Foreskin keratinocyte (primary cell): ENCODE measurements at places on chromosomes 16 and 17. TPM values are rescaled to one million over a fixed set of nuclear protein-coding genes. Genes with fewer than 3 reads are reported as not detected.

C17orf78 gene
- total RNA-seq: not detected in 2 replicates

CDH13 gene
- 88.5 and 93.3 TPM in 2 replicates for total RNA-seq

- DNase-seq: no peak
Observed at GRCh38 chr16:65476448-65476955, 354.6 kb upstream of the CDH11 start.

GRCh38 chr17:56863974-56864373 is 30.0 kb downstream of the DGKE start:
- DNase-seq: no peak

DNA sequence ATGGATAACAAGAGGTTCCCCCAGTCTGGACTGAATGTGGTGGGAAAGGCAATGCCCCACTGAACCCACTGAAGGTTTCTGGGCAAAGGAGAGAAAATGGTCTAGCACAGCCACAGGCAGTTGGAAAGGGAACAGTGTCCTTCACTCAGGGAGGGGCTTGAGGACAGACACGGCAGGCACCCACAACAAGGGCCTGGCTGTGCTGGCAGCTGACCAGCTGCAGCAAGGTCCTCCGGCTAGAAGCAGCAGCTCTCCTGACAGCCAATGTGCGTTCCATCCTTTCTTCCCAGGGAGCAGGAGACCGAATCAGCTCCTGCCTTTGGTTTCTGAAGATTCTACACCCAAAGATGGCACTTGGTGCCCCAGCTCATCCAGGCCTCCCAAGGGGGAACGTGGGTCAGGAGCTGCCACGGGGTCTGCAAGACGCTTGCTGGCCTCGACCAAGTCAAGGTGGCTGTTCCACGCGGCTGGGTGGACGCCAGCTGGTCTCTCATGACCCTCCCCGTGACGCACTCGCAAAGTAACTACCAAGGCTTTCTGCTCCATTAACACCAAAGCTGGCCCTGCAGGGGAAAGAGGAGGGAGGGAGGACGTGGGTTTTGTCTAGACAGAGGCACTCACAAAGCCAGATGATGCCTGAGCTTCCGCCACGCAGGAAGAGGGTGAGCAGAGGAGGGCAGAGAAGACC is 11.1 kb downstream of the ABR start:
- no peak for DNase-seq

- no peak for DNase-seq
Observed at GRCh38 chr16:66304961-66305360, 61.5 kb upstream of the CDH5 start.

GRCh38 chr17:31533546-31534155 is 142.2 kb downstream of the RAB11FIP4 start:
- peak; percentile 73 for DNase-seq

DNA sequence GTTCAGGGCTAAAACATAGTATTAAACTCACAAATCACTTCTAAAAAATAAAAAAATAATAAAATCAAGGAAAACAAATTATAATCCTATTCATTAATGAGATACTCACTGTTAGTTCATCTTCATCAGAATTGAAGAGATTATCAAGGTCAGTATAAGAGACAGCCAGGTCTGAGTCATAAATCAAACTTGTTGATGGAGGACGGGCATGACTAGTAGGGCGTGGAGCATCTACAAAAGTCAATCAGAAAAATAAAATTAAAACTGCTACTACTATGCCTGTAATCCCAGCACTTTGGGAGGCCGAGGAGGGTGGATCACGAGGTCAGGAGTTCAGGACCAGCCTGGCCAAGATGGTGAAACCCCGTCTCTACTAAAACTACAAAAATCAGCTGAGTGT is 59.1 kb upstream of the INTS2 start:
- DNase-seq: no peak

- no peak for DNase-seq
Observed at GRCh38 chr17:77815127-77815905, 143.2 kb upstream of the TNRC6C start.

- DNase-seq: no peak
Observed at GRCh38 chr16:4002121-4002520, 114.1 kb downstream of the ADCY9 start.

GRCh38 chr17:50842506-50843149 is 7.2 kb downstream of the WFIKKN2 start:
- DNase-seq: no peak

DNA sequence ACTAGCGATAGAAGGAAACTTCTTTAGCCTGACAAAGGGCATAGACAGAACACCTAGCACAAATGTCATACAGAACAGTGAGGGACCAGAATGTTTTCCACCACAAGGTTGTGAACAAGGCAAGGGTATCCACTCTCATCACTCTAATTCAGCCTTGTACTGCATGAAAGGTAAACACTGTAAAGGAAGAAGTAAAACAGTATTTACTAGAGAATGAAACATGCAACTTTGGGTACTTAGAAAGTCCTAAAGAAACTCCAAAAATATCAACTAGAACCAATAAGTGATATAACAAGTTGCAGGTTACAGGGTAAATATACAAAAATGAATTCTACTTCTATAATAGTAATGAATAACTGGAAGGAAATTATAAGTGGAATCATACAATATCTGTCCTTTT is 32.2 kb downstream of the BRIP1 start:
- DNase-seq: no peak

DNA sequence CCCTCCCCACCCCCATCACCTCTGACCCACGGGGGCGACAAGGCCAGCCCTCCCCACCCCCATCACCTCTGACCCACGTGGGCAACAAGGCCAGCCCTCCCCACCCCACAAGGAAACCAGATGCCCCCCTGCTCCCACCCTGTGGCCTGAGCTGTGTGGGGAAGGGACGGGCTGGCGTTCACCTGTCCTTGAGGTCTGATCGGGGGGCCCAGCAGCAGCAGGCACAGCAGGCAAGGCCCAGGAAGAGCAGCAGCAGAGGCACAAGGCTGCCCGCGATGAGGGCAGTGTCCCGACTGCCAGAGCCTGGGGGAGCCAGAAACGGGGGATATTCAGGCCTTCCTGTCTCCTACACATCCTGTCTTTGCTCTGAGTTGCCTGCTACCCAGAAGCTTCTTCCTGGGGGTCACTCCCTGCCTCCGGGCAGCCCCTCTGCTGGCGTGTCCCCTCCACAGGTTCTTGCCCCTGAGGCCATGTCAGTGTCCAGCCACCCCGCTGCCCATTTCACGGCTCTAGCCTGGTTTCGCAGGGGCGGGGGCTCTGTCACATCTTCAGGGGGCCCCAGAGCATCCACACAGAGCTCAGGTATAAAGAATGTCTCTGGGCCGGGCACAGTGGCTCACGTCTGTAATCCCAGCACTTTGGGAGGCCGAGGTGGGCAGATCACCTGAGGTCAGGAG is 6.8 kb downstream of the SCARF1 start:
- DNase-seq: no peak

DNA sequence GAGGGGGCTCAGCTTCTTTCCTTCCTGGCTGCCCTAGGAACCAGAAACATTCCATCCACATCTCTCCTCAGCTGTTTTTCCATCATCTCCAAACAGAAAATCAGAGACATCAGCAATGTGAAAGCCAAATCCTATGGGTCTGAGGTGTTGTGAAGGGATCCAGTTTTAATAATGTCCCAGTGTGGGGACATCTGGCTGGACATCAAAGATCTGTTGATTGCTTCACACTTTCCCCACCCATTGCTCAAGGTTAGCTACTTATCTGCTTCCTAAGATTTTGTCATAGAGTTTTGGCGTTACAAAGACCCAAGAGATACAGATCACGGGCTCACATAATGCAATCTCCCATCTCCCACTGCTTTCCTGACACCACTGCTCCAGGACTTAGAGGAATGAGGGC is 47.8 kb upstream of the AXIN2 start:
- DNase-seq: no peak
